ENCODE measurements at places on chromosomes 11 and 22.

GRCh38 chr11:372809-373715 lies 3.8 kb downstream of the B4GALNT4 start:
- no peak for DNase-seq

DNA sequence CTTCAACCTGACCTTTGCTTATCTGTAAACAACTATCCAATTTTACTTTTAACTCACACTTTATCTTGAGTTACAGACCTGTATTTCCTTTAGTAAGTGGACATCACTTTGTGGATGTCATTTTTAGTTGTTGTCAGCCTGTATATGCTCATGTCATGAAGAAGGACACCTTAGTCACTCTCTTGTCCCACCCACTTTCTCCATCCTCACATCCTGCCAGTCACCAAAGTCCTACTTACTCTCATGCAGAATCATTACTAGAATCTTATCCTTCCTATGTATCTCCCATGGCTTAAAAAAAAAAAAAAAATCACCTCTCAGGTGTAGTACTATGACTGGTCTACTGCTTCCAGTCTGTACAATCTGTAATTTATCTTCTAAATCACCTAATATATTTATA lies 43.3 kb downstream of the SESN3 start:
- DNase-seq: no peak

GRCh38 chr11:5234381-5234834 lies at the start of gene HBD:
TSS of gene HBD (minus strand) at chr11:5234483. CDS start at chr11:5234433, 50 bp downstream.
- DNase-seq: no peak

DNA sequence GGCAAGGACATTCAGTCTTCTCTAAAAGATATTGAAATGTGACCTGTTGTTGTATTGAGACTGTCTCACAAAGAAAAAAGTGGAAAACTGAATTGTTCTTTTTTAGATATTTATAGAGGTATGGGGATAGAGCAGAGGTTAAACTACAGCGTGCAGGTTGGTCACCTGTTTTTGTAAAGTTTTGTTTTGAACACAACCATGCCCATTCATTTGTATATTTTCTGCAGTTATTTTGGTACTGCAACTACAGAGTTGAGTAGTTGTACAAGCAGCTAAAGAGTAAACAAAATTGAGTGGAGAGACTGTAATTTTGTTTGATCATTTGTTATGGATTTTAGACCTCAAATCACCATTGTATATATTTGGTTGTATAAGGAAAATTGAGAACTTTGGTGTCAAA lies 11.3 kb downstream of the EED start:
- no peak for DNase-seq

GRCh38 chr11:114281388-114281956 lies 14.7 kb upstream of the NNMT start:
- no peak for DNase-seq

- DNase-seq: no peak
These were observed 66.4 kb downstream of the ZNRF3 start for GRCh38 chr22:28949788-28950187.

DNA sequence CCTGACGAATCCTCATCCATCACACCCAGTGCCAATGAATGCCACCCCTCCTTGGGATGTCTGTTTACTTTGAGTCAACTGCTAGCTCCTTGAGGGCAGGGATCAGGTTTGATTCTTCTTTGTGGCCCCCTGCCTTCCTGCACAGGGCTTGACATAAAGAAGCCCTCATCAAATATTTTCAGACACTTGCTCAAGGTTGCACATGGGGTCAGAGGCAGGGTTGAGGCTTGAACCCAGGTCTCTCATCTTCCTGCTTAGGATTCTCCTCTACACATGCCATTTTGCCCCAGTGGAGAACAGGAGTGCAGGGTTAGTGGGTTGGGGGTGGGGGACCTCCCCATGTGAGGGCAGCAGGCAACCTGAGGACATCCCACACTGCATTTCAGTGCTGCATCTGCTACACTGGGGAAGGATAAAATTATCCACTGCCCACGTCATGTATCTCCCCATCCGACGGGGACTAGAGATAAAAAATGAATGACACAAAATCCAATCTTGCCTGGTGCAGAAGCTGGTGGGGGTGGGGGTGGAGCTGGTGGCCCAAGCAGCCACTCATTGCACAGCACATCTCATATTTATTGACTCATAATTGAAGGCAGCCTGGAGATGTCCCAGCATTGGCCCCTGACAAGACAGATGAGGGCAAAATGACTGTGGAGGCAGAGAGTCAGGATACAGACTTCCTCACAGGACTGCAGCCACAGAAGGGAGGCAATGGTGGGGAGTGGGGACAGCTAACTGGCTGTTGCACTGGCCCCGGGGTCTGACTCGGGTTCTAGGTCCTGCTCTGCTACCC lies 41.3 kb downstream of the NEU3 start:
- no peak for DNase-seq

DNA sequence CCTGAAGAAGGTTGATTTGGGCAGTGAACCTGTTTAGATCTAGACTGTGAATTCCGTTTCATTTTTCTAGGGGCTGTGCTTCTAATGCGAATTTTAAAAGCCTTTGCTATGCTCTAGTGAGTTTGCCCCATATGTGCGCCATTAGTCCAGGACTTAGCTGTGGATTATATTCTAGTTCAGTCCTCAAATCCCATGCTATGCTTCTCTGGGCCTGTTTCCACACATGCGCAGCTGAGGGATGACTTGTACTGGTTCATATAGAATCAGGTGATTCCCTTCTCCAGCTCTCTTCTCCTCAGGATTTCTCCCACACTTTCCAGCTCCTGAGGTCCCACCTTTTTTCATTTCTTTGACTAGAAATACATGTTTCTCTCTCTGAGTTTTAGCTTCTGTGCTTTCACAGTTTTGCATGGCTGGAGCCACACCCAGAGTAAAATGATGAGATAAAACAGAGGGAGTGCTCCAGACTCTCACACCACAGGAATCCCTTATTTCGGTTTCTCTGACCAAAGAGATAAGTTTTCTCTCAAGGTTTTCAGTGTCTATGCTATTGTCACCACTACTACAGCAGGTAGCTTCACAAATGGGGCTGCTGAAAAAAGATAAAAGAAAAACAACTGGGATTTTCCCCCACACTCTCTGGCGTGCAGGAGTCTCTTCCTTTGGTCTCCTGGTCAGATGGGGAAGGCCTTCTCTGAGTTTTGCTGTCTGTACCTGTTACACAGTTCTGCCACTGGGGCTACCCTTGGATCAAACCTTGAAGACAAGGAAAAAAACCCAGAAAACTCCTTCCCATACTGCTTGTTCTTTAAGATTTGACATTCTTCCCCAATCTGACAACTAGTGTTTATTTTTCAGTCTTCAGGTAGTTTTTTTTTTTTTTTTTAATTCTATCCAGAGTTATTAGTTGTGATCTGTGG lies 96.2 kb upstream of the TEAD1 start:
- DNase-seq: no peak

- no peak for DNase-seq
These were observed 38.3 kb downstream of the TMPRSS5 start for GRCh38 chr11:113667801-113668200.

- no peak for DNase-seq
These were observed 927.0 kb downstream of the BRD1 start for GRCh38 chr22:48900626-48901025.

DNA sequence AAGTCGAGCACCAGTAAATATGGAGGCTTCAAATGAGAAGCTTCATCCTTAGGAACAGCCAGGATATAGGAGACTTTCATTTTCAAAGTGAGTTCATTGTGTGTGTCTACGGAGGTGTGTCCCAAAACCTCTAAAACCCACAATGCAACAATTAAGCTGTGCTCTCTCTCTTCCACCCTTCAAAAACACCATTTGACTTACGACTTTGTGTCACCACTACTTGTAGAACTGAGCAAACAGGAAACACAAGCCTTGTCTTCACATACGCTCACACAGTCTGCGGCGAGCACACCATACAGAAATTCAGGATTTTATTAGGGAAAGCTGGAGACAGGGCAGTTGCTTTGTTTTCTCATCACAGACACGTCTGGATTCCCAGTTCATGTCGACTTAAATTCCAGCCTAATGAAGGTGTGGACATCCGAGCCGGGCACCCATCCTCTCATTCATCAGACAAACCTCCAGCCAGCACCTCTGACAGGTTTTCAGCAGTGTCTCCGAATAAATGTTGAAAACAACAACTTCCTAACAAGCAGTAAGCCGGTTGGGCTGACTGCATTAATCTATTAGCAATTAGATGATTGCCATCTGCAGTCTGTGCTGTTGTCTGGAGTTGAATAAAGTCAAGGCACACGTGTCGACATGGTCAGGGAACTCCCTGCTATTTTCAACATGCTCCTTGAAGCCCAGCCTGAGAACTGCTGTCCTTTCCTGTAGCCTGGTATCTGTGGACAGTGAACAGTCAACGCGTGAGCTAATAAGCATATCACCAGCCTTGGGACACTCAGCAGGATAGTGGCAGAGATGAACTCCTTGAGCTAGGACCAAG lies 1411.1 kb downstream of the BRD1 start:
- DNase-seq: no peak

GRCh38 chr22:30943368-30943767 lies 25.2 kb downstream of the MORC2 start:
- DNase-seq: no peak

- DNase-seq: no peak
These were observed 8.8 kb downstream of the KREMEN1 start for GRCh38 chr22:29081517-29082236.

GRCh38 chr11:115933564-115933963 lies 429.3 kb upstream of the CADM1 start:
- DNase-seq: no peak

- DNase-seq: no peak
These were observed 65.3 kb downstream of the BCL2L13 start for GRCh38 chr22:17703811-17704210.

GRCh38 chr11:67033661-67034166 lies 10.8 kb downstream of the SYT12 start:
- no peak for DNase-seq

DNA sequence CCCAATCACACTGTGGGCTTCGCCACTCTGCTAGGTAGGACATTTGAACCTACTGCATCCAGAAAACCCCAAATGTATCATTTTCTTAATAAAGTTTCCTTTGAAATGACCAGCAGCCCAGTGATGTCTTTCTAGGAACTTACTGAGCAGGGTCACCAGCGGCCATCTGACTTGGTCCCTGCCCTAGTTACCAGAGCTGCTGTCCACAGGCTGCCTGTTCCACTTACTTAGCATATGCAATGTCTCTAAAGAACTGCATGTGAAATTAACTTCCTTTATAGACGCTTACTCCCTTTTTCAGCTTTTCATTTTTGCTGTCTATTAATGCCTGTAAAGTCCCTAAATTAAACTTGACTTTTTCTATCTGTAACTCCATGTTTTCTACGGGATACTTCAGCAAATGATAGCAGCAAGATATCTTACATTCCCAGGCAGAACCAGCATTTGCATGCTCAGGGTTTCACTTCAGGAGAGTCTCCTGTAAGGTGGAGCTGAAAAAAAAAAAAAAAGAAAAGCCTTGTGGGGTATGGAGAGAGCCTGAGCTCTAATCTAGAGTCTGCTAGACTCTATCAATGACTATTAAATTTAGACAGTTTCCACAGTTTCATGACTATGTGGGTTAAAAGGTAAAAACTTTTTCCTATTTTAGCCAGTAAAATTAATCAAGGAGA lies 125.0 kb downstream of the FAT3 start:
- DNase-seq: no peak

GRCh38 chr11:60844045-60844869 lies 2.3 kb downstream of the CCDC86 start:
- no peak for DNase-seq

- DNase-seq: no peak
These were observed 5.7 kb upstream of the SULT4A1 start for GRCh38 chr22:43867839-43868635.

DNA sequence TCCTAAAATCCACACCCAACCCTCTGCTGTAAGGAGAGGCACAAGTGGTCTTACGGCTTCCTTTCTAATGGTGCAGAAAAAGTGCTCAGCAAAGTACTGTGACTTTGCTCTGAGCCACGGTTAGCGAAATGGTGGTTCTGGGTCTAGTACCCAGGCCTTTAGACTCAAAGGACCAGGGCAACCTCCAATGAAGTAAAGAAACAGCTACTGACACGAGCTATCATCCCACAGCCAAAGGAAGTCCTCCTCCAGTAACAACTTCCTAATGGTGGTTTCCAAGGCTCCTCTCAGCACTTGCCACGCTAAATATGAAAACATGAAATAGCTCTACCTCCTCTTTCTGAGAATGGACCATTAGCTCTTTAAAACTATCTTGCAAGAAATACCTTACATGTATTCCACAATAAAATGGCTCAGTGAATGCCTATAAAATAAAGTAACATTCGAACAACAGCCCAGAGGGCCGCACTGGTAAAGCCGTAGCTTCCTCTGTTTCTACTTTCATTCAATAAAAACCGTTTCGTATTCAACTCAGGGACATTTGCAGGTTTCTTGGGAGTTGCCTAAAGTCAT lies 122.4 kb downstream of the ETS1 start:
- DNase-seq: no peak

DNA sequence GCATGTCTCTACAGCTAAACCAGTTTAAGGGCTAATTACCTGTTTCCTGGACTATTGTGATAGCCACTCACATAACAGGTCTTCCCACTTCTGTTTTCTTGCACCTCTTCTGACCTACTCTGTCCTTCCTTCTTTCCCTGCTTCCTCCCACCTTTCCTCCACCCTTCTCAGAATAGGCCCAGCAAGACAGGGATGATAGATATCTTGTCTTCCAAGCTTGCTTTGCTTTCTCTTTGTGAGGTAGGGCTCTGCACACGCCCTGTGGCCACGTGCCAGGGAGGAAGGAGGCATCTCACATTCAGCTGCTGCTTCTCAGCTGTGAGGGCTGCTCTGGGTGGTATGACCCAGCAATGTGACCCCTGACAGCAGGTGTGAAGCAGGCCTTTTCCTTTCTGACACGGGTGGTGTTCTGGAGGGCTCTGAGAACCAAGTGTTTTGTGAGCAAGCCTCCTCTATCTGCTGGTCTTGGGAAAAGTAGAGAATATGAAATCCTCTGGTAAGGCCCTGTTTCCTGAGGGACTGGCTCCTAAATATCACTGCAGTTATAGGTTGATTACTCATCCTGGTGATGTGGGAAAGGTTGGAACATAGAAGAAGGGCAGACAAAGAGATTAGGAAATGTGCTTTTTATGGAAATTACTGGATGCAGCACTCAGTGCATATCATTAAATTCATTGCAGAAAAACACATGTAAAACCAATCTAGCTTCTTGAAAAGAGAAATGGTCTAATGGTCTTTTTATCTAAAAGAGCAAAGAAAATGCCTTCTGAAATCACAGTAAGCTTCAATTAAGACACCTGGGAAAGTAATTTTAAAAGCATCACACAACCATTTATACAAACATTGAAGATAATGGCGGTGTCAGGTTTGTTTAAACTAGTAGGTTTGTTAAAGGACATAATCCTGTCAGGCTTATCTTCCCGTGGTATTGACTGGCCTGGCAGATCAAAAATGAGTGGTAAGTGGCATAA lies 8.5 kb downstream of the AMOTL1 start:
- no peak for DNase-seq

- no peak for DNase-seq
These were observed 38.8 kb downstream of the RNF141 start for GRCh38 chr11:10502065-10502680.

Measured in retinal pigment epithelial cell (primary cell).